ENCODE measurements at places on chromosomes 2 and 18.

DNA sequence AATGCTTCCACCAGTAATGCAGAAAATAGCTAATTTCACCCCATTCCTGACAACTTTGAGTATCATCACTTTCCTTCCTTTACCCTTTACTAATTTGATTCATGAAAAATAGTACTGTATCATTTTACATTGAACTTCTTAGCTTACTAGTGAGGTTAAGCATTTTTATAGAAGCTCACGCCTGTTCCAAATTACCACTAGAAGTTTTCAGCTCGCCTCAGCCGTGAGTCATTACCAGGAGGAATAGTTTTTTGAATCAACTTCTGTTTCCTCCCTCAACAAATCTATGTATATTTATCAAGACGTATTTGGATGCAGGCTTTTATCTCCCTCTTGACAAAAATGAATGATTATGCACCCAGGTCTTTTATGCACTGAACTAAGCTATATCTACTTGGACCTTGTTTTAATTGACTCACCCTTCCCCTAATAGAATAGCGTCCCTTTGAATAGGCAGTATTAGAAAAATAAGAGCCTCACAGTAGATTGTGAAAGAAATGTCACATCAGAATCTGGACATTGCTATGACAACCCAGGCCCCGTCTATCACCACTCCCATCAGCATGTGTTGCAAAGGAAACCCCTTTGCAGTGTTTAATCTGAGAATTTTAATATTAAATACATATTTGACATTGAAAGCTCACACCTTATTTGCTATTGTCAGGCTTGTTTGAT lies 207.4 kb upstream of the NRP2 start:
- DNase-seq = no peak

DNA sequence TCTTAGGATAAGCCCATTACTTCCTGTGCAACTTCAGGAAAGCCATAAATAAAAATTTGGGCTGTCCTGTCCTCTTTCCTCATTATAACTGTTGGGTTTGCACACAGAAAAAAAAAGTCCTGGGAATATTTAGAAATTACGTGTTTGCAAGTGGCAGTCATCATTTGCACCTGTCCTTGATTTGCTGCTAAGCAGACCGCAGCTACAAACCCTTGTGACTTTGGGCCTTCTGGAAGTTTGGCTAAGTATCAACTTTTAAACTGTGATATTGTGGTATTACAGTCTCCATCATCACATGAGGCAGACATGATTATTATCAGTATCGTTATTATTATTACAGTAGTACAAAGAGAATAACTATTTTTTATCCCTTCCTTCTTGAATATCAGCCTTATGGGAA lies 260.7 kb upstream of the SESTD1 start:
- DNase-seq = no peak

- DNase-seq = no peak
Observed at GRCh38 chr18:45658756-45659155, 43.5 kb downstream of the SLC14A2 start.

DNA sequence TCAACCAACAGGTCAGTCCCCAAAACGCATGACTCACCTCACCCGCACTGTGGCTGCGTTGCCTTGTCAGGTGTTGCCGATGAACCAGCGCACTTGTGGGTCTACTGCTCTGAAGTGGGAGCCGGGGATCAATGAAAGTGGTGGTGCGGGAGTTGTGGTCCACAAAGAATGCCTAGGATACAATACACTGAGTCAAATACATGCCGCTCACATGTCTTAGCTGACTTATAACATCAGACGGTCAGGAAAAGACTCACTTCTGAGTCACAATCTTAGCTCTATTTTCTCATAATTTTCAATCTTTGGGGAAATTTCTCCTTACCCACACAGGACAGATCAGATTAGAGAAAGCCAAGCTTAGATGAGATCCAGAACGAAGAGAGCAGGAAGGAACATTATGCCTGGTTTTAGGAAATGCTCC lies 107.1 kb upstream of the STK17B start:
- DNase-seq = no peak

DNA sequence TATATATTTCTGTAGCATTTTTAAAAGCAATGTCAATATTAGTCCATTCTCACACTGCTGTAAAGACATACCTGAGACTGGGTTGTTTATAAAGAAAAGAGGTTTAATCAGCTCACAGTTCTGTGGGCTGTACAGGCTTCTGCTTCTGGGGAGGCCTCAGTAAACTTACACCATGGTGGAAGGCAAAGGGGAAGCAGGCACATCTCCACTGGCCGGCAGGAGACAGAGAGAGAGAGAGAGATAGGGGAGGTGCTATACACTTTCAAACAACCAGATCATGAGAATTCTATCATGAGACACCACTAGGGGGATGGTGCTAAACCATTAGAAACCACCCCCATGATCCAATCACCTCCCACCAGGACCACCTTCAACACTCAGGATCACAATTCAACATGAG lies 43.1 kb downstream of the CHMP3 start:
- DNase-seq = no peak

GRCh38 chr2:219484343-219485200 lies 14.1 kb upstream of the GMPPA start:
- no peak for DNase-seq

DNA sequence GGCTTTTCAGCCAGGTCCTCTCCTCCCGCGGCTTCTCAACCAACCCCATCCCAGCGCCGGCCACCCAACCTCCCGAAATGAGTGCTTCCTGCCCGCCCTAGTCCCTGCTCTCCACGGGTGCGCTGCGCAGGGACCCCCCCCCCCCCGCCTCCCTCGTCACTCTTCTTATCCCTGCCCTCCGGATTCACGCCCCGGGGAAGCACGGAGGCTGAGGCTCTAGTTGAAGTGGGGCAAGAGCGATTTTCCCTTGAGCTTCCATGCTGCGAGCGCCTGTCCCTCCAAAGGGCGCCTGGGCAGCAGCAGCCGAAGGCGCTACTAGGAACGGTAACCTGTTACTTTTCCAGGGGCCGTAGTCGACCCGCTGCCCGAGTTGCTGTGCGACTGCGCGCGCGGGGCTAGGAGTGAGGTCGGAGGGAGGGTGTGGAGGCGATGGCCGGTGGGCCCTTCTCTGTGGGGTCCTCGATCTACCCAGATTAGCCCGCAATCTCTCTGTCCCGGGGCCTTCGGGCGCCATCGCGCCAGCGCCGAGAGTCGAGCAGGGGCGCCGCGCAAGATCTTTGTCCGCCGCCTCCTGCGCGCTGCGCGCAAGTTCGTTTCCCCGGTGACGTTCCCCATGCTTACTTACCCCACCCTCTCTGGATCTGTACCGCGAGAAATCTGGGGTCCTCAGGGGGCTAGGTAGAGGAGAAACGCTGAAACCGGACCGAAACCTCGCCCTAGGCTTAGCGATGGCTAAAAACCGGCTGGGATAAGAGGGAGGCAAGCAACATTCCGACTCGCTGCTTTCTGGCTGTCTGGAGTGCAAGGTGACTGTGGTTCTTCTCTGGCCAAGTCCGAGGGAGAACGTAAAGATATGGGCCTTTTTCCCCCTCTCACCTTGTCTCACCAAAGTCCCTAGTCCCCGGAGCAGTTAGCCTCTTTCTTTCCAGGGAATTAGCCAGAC lies 677 bp downstream of the GAD1 start:
- DNase-seq = no peak

Measured in dorsolateral prefrontal cortex (tissue), 122 donors.